ENCODE measurements at places on chromosomes 5 and 9.

- DNase-seq, result no peak
Measured at GRCh38 chr5:55421074-55421529, 113.3 kb downstream of the MTREX start.

GRCh38 chr5:80508844-80509243, 20.9 kb downstream of the FAM151B start:
- no peak for DNase-seq

GRCh38 chr5:163963881-163964280, 458.5 kb downstream of the MAT2B start:
- no peak for DNase-seq

DNA sequence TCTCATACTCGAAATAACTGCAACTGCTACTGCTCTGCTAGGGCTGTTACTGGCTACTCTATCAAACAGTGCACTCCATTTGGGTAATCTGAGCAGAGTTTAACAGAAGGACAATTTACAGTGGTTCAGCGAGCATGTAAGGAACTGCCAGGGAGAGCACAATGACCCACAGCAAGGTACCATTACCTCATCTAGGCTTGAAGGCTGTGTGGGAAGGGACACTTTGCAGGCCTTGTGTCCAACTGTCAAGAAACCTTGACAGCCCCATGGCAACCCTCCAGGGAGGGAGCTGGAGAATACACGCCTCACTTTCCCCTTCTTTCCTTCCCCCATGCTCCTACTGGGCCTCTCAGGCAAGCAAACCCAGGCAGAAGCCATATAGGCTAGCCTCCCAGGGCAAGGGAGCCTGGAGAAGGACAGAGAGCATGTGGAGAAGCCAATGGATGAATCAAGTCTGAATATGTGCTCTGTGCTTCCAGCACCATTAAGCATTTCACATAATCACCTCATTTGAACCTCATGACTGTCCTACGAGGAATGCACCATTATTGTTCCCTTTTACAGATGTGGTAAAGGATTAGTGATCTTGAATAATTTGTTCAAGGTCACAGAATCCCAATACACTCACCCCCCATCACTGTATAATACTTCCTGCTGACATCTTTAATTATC, 49.9 kb upstream of the JAK2 start:
- DNase-seq, result no peak

- DNase-seq, result no peak
Measured at GRCh38 chr9:121153642-121154041, 48.0 kb downstream of the RAB14 start.

- no peak for DNase-seq
Measured at GRCh38 chr5:17167171-17167891, 50.1 kb upstream of the BASP1 start.

GRCh38 chr9:109467936-109468335, 30.2 kb downstream of the PTPN3 start:
- DNase-seq, result no peak

GRCh38 chr9:117643288-117643654, 60.9 kb upstream of the TLR4 start:
- DNase-seq, result no peak

DNA sequence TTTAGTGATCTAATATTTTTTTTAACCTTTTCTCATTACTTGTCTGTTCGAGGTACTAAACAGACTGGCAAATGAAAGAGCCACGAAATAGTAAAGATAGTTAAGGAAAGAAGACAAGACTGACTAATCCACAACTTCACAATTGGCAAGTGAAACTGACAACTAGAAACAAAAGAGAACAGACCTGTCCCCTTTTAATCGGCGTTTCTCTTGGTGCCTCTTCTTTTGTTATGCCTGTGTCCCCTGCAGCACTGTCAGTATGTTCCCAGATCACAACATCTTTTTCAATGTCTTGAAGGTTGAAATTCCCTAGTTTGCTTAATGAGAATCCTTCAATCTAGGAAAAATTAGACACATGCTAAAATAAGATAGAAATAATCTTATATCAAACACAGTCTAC, 26.1 kb downstream of the TUT7 start:
- no peak for DNase-seq

DNA sequence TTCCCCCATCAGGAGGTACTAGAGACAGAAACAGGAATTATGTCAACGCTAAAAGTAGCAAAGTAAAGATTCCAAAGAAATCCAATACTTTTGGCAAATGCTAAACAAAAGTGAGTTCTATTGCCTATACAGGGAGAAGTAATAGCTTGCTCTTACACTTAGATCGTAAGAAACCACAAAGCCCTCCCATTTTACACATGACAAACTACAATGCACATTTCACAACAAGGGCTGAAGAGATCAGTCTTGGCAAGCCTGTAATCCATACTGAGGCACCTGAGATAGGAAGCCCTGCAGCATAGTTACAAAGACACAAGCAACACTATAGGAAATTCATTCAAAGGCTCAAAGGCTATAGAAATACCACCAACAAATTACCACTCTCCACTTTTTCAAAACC, 7.7 kb downstream of the HNRNPK start:
- DNase-seq, result no peak

GRCh38 chr5:156479849-156480248, 152.9 kb downstream of the SGCD start:
- DNase-seq, result no peak

GRCh38 chr9:135077497-135078200, 9.8 kb upstream of the OLFM1 start:
- DNase-seq, result no peak

GRCh38 chr9:115416299-115416698, 298.3 kb upstream of the TNC start:
- no peak for DNase-seq

DNA sequence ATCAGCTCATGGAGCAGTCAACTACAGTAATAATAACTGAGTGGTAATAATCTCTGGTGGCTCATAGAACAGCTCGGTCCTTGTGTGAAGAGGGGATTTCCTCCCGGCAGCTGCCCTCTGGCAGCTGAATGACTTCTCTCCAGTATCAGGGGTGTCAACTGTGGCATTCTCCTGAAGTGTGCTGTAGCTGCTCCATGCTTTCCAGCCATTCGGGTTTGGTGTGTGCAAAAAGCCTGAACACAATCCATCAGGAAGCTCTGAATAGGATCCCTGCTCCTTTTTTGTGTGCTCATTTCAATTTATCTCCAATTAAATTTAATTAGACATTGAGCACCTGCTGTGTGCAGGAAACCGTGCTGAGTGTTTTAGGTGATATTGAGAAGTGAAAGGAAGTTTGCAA, 59.8 kb upstream of the BARX1 start:
- no peak for DNase-seq

DNA sequence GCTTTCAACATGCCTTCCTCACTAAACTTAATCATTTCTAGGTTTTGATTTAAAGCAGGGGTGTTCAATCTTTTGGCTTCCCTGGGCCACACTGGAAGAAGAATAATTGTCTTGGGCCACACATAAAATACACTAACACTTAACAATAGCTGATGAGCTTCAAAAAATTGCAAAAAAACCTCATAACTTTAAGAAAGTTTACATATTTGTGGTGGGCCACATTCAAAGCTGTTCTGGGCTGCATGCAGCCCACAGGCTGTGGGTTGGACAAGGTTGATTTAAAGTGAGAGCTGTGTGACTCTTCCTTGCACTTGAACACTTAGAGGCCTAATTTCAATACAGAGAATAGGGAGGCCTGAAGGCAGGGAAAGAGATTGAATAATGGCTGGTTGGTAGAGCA, 598.3 kb downstream of the EFNA5 start:
- DNase-seq, result no peak

DNA sequence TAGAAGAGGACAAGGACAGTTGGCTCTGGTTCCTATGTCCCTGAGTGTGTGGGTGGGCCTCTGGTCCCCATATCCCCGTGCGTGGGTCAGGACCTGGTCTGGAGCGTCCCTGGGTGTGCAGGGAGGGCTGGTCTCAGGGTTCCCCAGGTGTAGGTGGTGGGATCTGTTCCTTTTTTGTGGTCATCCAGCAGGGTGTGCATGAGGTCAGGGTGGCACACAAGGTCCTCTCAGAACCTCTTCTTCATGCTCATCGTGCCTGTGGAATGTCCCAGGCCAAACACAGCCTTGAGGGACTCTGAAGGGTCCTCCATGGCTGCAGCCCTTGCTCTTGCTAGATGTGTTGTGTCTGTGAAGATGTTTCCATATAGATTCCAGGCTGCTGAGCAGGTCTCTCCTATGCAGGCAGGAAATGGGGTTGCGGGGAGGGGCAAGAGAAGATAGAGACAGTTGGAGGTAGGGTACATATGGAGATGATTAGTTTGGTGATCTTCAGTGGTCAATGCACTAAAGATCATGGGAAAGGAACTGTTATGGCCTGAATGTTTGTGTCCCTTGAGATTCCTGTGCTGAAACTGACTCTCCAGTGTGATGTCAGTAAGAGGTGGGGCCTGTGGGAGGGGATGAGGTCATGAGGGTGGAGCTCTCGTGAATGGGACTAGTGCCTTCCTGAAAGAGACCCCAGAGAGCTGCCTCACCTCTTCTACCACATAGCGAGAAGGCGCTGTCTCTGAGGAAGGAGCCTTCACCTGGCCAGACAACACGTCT, 53.1 kb downstream of the NXNL2 start:
- DNase-seq, result no peak

- DNase-seq, result no peak
Measured at GRCh38 chr5:103336941-103337340, 78.4 kb downstream of the MACIR start.

GRCh38 chr9:7828334-7828733, 28.8 kb upstream of the DMAC1 start:
- no peak for DNase-seq

GRCh38 chr5:134840811-134841210, 5.0 kb upstream of the C5orf24 start:
- no peak for DNase-seq

GRCh38 chr9:100351508-100351907, 1.2 kb downstream of the TEX10 start:
- no peak for DNase-seq

- DNase-seq, result no peak
Measured at GRCh38 chr9:28234133-28234893, 661.0 kb upstream of the C9orf72 start.

DNA sequence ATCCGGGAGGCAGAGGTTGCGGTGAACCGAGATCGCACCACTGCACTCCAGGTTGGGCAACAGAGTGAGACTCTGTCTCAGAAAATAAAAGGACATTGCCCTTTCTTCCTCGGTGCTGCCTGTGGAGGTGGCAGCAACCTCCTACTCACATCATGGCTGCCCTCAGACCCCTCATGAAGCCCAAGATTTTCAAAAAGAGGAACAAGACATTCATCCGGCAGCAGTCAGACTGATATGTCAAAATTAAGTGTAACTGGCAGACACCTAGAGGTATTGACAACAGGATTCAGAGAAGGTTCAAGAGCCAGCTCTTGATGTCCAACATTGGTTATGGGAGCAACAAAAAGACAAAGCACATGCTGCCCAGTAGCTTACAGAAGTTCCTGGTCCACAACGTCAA, 12.6 kb upstream of the PAX5 start:
- DNase-seq, result no peak

DNA sequence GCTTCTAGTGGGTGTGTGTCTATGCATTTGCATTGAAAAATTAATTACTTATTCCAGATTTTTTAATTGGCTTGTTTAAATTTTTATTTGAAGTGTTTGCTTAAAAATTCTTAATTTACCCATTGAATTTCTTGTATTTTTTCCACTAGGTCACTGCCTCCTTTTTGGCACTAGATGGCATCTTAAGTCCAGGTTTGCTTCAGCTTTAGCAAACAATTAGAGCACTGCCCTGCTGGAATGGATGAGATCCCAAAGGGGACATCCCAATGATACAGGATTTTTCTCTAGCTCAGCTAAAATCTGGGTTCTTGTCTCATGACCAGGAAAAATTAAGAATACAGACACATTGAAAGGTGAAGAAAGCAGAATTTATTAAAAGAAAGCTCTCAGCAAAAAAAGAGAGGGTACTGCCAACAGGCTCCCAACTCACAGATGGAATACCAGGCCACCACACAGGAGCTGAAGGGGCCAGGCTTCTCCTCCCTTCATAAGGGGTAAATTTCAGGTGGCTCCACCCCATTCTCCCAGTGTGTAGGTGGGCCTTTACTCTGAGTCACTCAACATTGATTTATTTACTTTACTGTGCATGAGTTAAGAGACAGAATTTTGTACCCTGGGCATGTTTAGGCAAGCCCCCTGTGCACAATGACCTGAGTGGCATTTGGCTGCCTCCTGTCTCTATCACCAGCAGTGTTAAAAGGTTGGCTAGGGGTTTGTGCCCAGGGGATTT, 532.4 kb downstream of the ANXA1 start:
- no peak for DNase-seq

GRCh38 chr9:4303006-4303405, 3.1 kb upstream of the GLIS3 start:
- no peak for DNase-seq

DNA sequence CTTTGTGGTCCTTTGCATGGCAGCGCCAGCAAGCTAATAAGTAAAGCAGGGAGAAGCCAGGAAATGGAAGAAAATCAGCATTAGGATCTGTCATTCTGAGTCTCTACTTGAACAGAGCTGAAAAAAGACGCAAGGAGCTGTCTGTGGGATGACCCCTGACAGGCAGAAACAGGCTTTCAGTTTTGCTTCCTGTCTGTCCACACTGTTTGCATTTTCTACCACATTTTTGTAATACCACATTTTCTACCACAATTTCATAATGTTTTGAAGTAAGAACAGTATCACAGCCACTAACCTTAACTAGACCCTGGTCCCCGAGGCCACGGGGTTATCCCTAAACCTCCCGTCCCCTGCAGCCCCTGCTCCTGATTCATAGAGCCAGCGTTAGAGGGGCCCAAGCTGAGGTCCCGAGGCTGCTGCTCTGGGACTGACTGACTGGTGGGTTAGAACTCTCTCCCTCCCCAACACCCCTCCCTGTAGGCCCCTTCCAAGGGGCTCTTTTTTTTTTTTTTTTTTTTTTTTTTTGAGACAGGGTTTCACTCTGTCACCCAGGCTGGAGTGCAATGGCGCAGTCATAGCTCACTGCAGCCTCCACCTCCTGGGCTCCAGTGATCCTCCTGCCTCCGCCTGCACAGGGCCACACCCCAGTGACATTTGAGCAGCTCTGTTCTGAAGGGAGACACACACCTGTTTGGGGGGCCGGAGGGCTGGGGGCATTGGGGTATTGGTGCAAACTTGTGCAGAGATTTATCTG, 4.0 kb upstream of the CLIC3 start:
- no peak for DNase-seq

- no peak for DNase-seq
Measured at GRCh38 chr5:13976867-13977830, 32.7 kb upstream of the DNAH5 start.

DNA sequence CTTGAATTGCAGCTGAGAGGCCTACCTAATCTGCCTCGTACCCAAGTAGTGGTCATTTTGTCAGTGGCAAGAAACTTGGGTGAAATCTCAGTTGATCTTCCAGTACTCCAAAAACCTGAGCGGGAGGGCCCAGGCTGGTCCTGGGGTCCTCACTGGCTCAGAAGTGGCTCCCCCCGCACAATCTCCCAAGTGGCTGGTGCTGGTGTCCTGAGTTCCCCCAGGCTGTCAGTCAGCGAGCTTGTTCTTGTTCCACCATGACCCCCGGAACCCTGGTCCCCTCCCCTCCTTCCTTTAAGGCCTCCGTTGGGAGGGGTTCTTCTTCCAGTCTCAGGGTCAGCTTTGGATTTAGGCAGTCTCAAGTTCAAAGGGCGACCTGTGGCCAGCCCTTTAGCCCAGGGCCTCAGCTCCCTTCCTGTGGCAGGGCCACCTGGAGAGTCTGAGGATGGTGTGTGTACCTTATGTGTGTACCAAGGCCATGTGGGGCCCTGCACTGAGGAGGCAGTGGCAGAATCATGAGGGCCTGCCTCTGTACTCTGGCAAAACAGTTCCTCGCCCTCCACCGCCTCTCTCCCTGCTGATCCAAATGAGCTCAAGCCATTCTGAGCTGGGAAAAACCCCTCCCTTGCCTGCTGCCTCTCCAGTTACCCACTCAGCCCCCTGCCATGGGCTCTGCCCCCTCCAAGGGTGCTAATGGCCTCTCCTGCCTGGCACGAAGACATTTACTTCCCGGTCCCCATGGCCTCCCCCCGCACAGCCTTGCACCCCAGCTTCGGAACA, 4.5 kb upstream of the DBN1 start:
- DNase-seq, result no peak

All from D721Med (cell line).